ENCODE measurements at places on chromosomes 7 and 10.

DNA sequence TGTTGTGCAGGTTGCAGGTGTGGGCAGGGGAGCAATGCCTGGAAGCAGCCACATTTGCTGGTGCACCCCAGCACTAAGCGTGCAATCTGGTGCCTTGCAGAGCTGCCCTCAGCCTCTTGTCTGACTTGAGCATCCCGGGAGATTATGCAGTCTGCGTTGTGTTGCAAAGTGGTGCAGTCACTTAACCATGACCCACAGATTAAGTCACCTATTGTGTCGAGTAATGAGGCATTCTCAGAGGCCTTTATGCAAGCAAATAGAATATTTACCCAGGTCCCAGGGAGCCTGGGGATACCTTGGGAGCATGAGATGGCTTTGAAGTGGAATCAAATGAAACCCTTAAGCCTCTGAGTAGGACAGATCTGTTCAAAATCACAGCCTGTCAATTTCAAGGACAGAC, 529.0 kb downstream of the TYW1 start:
- DNase-seq = no peak

DNA sequence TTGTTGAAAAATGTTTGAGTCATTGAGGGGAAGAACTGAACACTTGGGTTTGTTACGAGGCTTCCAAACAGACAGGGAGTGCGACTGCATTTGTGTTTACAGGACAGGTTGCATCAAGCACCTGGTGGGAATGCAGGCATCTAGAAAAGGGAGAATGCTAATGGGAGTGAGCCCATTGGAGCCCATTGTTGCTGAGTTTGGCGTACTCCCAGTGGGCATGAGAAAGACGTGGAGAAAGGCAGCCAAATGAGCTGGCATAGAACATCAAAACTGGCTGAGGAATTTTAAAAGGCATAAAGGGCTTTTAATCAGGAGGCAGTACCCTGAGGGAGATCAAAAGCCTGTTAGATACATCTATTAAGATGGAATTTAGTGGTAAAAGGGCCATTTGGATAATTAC, 171.6 kb upstream of the NPSR1 start:
- DNase-seq = no peak

DNA sequence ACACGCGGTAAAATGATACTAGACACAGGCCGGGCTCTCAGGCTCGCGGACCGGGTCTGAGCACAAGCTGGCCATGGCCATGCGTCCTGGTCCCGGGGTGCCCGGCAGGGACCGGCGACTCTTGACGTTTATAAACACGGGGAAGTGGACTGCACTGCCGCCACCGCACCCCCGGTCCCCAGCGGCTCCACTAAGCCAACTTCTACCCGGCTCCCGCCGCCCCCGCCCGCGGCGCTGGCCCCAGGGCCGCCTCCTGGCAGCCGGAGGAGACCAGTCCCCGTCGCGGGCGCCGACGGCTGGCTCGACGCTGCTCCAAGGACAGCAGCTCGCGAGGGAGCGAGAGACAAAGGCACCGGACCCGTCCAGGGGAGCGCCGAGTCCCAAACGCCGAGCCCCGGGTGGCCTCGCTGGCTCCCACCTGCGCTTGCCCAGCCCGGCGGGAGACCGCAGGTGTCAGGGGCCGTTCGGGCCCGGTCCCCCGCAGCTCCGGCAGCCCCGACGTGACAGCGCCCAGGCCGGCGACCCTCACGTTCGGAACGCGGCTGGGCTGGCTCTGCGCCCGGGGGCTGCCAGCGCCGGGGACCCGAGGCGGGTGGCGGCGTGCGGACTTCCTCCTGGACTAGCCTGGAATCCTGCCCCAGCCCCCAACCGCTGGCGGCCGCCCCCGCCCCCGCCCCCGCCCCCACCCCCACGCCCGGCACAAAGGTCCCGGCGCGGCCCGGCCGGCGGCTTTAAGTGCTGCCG, 517 bp downstream of the ITGB1 start:
- DNase-seq = peak; percentile 22

DNA sequence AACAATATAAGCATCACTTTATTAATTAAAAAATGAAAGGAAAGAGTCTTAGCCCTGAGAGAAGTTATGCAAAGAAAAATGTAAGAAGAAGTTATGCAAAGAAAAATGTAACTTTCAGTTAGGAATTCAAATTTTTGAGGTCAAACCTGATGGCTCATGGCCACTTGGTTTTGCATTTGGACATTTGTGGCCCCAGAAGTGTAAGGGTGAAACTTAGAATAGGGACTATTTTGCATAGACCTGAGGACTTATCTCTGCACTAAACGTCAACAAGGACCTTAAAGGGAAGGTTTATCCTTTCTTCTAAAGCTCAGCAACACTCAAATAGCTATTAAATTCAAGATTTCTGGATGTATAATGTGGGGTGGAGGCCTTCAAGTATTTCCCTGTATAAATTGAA, 724.5 kb upstream of the POT1 start:
- DNase-seq = no peak

DNA sequence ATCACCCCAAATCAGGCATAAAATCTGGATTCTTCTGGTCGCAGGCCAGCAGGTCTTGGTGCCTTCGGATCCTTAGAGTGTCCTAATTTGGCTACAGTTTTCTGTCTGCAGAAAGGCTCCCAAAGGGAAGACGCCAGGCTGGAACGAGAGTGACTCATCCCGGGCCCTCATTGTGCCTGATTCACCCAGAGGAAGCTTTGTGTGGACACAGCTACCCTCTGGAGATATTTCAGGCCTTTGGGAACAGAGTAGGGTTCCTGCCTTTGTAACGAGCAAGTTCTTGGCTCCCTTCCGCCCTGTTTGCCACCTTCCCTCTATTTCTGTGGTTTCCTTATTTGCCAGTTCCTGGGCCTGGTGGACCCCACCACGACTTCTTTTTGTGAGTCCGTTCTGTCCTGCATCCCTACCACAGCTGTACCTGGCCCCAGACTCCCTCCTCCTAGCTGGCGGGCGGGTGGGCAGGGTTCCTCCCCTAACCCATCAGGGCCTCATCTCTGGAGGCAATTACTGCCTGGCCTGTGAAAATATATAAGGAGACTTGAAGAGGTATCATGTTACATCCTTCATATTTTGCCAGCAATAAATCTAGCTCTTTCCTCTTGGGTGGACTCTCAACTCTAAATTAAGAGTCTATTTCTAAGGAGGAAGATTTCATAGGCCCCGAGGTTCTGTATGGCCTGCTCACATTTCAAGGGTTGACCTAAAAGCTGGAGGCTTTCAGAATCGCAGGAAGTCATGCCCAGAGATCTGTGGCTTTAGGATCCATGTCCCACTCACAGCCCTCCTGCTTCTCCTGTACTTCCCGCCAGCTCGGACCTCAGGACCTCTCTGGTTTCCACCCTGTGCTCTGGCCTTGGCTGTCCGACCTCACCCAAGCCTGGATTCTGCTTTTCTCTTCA, 219.2 kb upstream of the ZNF32 start:
- DNase-seq = no peak

- no peak for DNase-seq
These were observed 14.4 kb upstream of the SRRM3 start for GRCh38 chr7:76187272-76187671.

- no peak for DNase-seq
These were observed 119.3 kb upstream of the SHH start for GRCh38 chr7:155931396-155932085.

DNA sequence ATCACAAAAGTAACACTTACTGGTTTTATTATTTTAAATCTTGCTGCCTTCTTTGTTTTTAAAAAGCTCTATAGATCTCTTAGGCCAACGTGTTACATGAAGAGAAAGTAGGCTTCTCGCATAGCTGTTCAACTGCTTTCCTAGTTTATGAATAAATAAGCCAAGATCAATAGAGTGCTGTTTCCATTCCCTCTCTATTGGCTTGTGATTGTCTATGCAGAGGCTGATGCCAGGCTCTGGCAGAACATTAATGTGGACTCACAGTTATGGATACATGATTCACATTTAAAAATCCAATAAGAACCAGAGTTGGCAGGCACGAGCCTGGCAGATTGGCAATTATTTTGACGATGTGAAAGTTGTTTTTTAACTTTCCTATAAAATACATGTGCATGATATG, 137.5 kb downstream of the GNAT3 start:
- DNase-seq = no peak

GRCh38 chr10:13705526-13706174, 118.9 kb downstream of the PRPF18 start:
- DNase-seq = no peak

DNA sequence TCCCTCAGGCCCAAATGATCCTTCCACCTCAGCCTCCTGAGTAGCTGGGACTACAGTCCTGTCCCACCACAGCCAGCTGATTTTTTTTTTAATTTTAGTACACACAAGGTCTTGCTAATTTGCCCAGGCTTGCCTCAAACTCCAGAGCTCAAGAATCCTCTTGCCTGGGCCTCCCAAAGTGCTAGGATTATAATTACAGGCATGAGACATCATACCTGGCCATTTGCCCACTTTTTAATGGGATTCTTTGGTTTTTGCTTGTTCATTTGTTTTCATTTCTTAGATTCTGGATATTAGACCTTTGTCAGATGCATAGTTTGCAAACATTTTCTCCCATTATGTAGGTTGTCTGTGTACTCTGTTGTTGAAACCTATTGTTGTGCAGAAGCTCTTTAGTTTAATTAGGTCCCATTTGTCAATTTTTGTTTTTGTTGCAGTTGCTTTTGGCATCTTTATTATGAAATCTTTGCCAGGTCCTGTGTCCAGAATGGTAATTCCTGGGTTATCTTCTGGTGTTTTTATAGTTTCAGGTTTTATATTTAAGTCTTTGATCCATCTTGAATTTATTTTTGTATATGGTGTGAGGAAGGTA, 95.2 kb downstream of the GLCCI1 start:
- no peak for DNase-seq

DNA sequence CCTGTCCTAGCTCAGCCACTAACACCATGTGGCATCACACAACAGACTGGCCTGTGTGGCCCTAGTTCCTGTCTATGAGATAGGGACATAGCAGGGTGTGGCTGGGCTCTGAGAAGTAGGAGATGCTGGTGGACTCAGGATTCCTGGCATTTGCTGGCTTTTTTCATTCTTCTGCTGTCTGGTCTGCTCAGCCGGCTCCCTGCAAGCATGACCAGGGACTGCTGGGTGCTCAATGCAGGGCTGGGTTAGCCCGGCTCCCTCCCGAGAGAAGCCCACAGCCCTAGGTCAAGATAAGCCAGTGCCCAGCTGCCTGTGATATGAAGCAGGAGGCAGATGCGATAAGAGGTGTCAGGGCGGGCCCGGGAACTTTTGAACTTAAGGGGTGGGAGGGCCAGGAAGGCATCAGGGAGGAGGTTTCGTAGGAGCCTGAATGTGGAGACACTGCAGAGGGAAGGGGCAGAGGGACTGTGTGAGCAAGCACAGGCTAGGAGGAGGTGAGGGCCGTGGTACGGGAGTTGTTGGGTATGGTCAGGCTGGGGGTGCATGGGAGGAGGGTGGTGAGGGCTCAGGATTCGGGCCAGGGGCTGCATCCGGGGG, 3.5 kb downstream of the AQP1 start:
- no peak for DNase-seq

- no peak for DNase-seq
These were observed 110.0 kb downstream of the EMX2 start for GRCh38 chr10:117652228-117653169.

GRCh38 chr7:26055241-26055640, 96.8 kb upstream of the NFE2L3 start:
- DNase-seq = no peak

DNA sequence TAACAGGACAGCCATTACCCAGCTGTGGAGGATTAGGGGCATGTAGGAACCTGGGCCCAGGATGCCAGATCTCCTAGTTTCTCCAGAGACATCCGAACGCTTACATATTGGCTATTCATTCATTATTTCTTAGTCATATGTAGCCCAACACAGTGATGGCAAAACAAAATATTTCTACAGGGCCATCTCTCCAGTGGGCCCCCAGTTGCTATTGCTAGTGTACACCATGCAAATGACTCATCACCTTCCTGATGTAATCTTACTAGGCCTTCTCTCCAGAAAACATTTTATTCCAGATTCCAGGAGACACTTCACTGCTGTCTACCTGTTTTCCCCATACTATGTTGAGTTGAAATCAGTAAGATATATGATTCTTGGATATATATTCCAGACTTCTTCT, 201.7 kb downstream of the PLXDC2 start:
- DNase-seq = no peak

DNA sequence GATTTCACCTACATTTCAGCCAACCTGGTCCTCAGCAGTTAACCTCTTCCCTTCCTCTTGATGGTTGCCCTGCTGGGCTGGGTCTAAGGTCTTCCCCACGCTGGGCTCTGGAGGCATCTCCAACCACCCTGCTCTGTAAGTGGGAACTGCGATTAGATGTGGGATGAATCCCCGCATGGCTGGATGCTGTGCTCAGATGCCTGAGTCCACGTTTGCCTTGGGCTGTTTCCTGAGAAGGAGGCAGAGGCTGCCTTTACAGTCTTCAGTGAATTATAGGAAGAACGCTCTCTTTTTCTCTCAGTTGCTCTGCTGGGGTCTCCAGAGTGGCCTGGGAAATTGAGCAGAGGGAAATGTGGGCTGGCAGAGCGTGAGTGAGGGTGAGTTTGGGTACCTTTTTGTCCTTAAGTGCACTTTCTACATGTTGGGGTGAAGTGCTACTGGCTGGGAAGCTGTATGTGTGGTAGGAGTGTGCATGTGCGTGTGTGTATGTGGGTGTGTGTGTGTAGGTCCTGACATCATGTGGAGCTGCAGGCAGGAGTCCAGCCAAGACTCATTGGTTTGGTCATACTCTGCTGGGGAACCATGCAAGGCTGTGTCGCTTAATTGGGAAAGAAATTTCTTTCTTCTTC, 1.5 kb downstream of the GIMAP8 start:
- peak; percentile 23 for DNase-seq

DNA sequence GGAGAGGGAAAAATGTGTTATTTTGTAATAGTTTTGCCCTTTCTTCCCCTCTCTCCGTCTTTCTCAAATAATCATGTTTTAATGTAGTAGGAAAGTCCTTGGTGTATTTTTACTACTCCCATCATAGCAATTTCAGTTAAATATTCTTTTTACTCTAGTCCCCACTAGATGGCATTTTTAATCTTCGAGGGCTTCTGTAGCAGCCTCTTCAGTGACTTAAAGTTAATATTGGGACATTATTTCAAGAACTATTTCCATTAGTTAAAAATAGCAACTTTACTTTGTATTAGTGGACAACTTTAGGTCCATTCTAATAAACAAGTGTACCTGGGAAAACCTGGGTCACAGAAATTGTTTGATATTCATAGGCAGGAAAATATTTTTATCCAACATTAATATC, 23.0 kb downstream of the EDRF1 start:
- DNase-seq = no peak

- no peak for DNase-seq
These were observed 204.3 kb downstream of the DGKB start for GRCh38 chr7:14698239-14698638.

Measured in activated effector memory CD4-positive, alpha-beta T cell treated with Interleukin-2 at 50 U/mL for 16 hours (primary cell).